ENCODE measurements at places on chromosomes 5 and 9. TPM values are rescaled to one million over a fixed set of nuclear protein-coding genes. Genes with fewer than 3 reads are reported as not detected.

The DBH gene
- total RNA-seq, result not detected

The CXCL14 gene
- total RNA-seq, result 0.27 TPM

The PROB1 gene
- 0.19 TPM for total RNA-seq

The EDIL3 gene
- total RNA-seq, result 0.12 TPM

The FAM81B gene
- total RNA-seq, result not detected

The GMCL2 gene
- not detected for total RNA-seq

The IFNA2 gene
- not detected for total RNA-seq

The PCDH12 gene
- not detected for total RNA-seq
